ENCODE measurements at places on chromosomes 12 and 14. TPM values are rescaled to one million over a fixed set of nuclear protein-coding genes. Genes with fewer than 3 reads are reported as not detected.

Gene SDR9C7
- polyA plus RNA-seq, result not detected

Gene APOLD1
- polyA plus RNA-seq, result 0.23 TPM

Gene EML5
- polyA plus RNA-seq, result 0.61 TPM

Gene PLCZ1
- polyA plus RNA-seq, result not detected

Gene CCDC88C
- 30.5 TPM for polyA plus RNA-seq

Gene FOXJ2
- 11.6 TPM for polyA plus RNA-seq

Measured in IgD-negative memory B cell (primary cell).